ENCODE measurements at places on chromosomes 2 and 18.
A peak's percentile ranks its signal among the peaks of the same experiment; 100 is the strongest.

DNA sequence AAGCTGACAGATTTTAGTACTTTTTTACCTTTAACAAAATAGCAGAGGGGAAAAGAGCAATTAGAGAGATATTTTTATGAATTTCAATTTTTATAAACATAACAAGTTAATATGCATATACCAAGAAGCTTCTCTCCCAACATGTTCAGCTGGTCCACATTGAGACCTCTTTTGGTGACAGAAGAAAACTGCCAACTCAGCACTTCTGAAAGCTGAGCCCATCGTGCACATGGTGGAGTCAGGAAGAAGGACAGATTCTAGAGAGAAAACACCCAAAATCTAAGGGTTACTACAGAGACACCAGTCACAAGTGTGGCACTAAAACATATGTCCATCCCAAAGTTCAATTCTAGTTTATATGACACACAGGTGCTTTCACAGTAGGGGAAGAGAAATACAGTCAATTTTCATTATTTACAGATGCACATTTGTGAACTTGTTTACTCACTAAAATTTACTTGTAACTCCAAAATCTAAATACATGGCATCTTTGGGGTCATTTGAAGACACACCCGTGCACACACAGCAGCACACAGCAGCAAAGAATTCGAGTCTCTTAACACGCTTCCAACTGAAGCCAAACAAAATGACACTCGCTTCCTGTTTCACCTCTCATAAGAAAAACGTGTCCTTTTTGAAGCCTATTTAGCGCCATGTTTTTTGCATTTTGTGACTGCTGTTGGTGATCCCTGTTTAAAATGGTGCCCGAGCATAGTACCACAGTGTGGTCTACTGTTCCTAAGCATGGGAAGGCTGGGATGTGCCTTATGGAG is 31.5 kb downstream of the STAT1 start:
- DNase-seq: no peak

- no peak for DNase-seq
Observed at GRCh38 chr2:218209078-218209477, 7.9 kb upstream of the ARPC2 start.

- DNase-seq: no peak
Observed at GRCh38 chr2:144354953-144355352, 165.0 kb downstream of the ZEB2 start.

GRCh38 chr2:240868286-240869108 is at the start of gene AGXT:
AGXT (plus strand) TSS chr2:240868824; CDS start chr2:240868866, 42 bp downstream.
- no peak for DNase-seq

DNA sequence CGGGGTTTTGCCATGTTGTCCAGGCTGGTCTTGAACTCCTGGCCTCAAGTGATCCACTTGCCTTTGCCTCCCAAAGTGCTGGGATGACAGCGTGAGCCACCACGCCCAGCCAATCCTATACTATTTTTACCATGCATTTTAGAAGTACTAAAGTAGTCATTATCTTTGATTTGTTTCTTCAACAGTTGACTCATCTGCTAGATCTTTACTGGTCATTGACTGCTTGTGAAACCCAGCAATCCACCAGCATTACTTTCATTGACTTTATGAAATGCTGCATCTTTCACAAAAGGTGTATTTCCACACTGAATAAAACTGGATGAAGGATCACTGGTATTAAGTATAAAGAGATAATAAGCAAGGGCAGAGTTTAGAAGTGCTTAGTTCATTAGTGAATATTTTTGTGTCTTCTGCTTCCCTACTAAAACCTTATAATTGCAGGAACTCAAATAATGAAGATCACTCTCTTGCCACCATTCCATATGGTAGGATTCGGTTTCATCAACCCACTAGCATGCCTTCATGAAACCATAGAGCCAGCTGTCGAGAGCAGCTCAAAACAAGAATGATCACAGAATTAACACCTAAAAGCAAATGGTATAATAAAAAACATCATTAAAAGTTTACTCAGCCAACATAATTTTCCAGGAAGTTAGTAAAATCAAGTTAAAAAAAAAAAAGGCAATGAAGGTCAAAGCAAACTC is 33.1 kb downstream of the IRS1 start:
- DNase-seq: no peak

- DNase-seq: no peak
Observed at GRCh38 chr2:116057538-116057937, 1615.1 kb downstream of the DPP10 start.

DNA sequence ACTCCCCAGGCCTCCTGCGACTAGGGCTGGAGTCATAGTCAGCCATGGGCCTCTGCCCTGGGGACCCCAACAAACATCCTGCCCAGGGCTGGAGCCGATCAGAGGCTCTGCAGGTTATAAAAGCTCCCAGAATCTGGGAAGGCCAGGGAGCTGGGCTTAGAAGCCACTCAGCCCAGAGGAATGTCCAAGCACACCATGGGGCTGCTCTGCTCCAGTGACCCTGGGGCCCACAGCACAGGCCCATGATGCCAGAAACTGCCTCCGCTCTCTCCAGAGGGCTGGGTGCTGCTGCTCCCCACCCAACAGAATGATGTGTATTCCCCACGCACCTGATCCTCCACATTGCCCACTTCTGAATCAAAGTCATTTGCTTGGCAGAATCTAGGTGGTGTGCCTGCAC is 88.5 kb downstream of the ARMC9 start:
- no peak for DNase-seq

GRCh38 chr2:147663153-147663961 is 181.5 kb upstream of the ACVR2A start:
- peak; percentile 62 for DNase-seq

GRCh38 chr2:108548208-108549003 is 14.1 kb downstream of the LIMS1 start:
- DNase-seq: no peak

GRCh38 chr18:24818441-24818840 is 358.0 kb downstream of the HRH4 start:
- DNase-seq: no peak

- no peak for DNase-seq
Observed at GRCh38 chr2:151156431-151156830, 105.2 kb downstream of the RBM43 start.

GRCh38 chr2:168819829-168820489 is 17.5 kb downstream of the NOSTRIN start:
- DNase-seq: no peak

DNA sequence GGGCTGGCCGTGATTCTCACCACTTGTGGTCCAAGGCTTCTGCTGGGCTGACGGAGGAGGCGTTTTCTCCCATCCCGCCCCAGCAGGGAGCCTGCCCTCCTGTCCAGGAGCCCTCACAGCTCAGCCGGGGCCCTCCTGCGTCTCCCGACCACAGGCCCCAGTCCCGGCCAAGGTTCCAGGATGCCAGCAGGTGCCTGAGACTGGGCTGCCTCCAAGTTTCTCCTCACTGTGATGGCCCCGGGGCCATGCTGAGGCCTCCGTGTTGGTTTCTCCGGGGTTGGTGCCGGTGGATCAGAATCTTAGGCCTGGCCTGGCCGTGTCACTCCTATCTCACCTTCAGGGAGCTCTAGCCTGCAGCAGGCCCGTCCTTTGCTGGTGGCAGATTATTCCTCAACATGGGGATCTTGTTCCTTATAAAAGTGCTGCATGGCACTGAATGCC is 5.9 kb downstream of the KCNG2 start:
- no peak for DNase-seq

- DNase-seq: no peak
Observed at GRCh38 chr18:7034924-7035323, 82.7 kb downstream of the LAMA1 start.

GRCh38 chr2:14907014-14907612 is 274.6 kb downstream of the LRATD1 start:
- DNase-seq: peak; percentile 9

DNA sequence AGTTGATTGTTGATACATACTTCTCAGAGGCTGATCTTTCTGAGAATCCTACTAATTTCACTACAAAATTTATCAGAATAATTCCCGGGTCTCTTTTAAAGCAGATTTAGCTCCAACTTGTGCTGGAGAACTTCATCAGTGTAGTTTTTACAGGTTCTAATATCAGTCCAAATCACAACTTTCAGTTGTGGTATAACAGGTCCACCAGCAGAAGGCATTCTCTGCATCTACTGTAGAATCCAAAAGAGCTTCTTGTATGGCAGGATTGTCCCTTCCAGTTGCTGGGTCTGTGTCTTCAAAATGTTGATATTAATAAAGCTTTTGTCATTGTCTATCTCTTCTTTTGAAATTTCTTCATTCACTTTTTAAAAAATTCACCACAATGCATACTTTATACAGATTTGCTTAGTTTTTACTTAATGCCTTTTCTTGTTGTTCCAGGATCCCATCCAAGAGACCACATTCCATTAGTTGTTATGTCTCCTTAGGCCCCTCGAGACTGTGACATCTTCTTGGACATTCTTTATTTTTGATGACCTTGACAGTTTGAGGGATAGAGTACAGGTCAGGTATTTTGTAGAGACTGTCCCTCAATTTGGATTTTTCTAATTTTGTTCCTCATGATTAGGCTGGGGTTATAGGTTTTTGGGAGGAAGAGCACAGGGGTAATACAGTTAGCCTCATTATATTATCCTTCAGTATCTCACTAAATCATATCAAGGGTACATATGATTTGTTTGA is 490.5 kb upstream of the MEX3C start:
- DNase-seq: no peak

DNA sequence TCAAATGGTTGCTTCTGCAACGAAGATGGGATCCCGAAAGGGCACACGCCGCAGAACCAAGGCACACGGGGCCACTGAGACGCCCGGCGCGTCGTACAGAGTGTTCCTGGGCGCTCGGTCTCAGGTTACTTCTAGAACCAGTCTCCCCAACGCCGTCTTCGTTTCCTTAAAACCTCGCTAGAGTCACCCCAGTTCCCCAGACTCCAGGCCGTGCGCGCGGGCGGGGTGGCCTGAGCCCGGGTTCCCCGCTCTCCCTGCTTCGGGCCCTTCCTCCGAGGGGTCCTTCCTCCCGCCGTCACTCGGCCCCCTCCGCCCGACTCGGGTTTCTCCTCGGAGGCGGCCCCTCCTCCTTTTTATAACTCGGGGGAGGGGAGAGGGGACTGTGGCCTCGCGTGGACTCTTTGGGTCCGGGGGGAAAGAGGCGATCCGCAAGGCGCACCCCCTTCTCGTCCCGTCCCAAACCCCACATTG is 774 bp upstream of the FZD7 start:
- peak; percentile 54 for DNase-seq

DNA sequence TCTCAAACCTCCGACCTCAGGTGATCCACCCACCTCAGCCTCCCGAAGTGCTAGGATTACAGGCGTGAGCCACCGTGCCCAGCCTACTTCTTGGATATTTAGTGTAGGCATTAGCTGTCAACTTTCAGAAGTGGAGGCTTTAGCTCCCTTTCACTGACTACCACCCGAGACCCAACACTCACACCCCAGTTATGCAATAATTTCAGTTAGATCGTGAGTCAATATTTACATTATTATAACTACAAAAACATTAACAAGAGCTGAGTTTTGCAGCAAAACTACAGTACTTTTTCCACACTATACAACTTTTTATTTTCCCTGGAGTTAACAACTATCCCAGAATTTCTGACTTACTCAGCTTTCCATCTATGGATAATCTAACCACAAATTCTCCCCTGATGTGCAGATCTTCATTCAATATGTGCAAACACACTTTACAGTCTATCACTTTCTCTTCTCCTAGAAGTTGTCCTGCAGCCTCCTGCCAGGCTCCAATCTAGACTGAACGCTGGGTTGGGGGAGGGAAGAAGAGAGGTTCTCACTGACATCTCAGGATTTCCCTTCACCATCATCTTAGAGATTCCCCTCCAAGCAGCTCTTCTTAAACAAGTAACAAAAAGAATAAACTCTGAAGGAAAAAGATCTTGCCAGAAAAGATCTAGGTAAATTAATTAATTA is 10.1 kb downstream of the TBC1D8 start:
- DNase-seq: no peak

GRCh38 chr2:36371070-36371874 is 15.7 kb downstream of the CRIM1 start:
- no peak for DNase-seq

- no peak for DNase-seq
Observed at GRCh38 chr2:194151231-194151630, 1505.8 kb upstream of the SLC39A10 start.

GRCh38 chr2:231521-232185 is 32.2 kb downstream of the SH3YL1 start:
- DNase-seq: no peak

- DNase-seq: no peak
Observed at GRCh38 chr2:233280114-233280693, 27.4 kb upstream of the SAG start.

- DNase-seq: no peak
Observed at GRCh38 chr2:141590620-141591019, 540.2 kb downstream of the LRP1B start.

GRCh38 chr18:61157451-61157850 is 175.8 kb upstream of the CDH20 start:
- no peak for DNase-seq

- DNase-seq: no peak
Observed at GRCh38 chr2:207387001-207387571, 142.7 kb upstream of the CREB1 start.

DNA sequence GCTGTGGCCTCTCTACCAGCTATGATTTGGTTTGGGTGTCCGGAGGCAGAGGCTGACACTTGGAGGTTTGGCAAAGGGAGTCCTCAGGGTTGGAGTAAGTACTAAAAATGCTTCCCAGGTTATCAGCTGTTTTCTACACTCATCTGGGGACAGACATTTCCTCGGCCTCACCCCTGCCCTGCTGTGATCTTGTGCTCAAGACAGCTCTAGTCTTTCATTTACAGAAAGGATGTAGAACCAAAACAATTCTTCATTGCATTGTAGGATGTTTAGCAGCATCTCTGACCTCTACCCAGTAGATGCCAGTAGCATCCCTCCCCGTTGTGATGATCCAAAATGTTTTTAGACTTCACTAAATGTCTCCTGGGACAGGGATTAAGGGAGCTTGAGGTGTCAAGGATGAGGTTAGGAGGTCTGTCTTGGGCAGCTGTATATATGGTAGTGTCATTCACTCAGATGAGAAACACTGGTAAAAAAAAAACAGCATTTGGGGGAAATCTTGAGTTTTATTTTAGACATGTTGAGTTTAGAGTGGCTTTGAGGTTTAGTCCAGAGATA is 26.6 kb downstream of the CD28 start:
- no peak for DNase-seq

DNA sequence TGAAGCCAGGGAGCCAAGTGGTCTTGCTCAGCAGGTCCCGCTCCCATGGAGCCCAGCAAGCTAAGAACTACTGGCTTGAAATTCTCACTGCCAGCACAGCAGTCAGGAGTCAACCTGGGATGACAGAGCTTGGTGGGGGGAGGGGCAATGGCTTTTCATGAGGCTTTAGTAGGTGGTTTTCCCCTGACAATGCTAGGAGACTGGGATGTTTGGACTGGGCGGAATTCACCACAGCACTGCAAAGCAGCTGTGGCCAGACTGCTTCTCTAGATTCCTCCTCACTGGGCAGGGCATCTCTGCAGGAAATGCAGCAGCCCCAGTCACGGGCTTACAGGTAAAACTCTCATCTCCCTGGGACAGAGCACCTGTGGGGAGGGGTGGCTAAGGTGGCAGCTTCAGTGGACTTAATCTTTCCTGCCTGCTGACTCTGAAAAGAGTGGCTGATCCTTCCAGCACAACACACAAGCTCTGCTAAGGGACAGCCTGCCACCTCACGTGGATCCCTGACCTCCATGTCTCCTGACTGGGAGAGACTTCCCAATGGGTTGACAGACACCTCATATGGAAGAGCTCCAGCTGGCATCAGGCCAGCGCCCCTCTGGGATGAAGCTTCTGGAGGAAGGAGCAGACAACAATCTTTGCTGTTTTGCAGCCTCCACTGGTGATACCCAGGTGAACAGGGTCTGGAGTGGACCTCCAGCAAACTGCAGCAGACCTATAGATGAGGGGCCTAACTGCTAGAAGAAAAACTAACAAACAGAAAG is 349.7 kb upstream of the ST6GAL2 start:
- DNase-seq: no peak

GRCh38 chr2:70710038-70710690 is 57.8 kb downstream of the ADD2 start:
- DNase-seq: no peak

Measured in GM12865 (cell line).